Suppressor macrophage (primary cell): ENCODE measurements at places on chromosomes 7 and 10.

- DNase-seq, result no peak
Observed at GRCh38 chr7:65301007-65301406, 72.6 kb upstream of the ZNF92 start.

DNA sequence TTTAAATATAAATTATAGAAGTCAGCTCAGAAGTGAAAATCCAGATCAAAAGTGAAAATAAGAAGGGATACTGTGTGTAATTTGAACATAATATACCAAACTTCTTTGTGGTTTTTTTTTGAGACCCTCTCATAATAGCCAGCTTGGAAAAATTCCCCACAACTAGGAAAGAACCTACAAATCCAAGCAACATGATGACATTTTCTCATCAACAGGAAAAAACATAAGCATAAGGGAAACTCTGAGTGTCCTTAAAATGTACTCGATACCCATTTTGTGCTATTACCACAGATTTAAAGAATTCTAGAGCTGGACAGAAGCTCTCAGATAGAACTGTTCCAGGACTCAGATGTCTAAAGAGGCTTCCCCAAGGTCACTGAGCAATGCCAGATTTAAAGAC is 214.8 kb upstream of the KLF14 start:
- DNase-seq, result no peak

- DNase-seq, result no peak
Observed at GRCh38 chr7:131487217-131487616, 69.2 kb downstream of the PODXL start.

- DNase-seq, result peak; percentile 65
Observed at GRCh38 chr10:28291881-28292297, 11.0 kb downstream of the MPP7 start.

GRCh38 chr7:158405324-158405723 is 182.3 kb downstream of the PTPRN2 start:
- no peak for DNase-seq

- no peak for DNase-seq
Observed at GRCh38 chr7:159032753-159033472, 111.8 kb downstream of the VIPR2 start.

- no peak for DNase-seq
Observed at GRCh38 chr7:151954866-151955820, 1.1 kb upstream of the GALNTL5 start.

DNA sequence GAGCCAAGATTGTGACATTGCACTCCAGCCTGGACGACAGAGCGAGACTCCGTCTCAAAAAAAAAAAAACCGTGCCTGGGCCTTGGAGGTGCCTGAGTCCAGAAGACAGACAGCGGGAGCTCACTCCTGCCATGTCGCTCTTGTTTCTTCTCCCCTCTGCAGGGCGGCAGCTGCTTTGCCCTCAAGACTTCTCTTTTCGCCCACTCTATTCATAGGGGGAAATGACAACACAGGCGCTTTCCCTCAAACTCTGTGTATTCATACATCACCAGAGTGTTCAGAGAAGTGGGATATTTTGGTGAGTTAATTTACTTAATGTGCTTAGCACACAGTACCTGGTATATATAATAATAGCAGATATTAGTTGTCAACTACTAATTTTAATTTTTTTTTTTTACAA is 44.5 kb downstream of the FOXK1 start:
- peak; percentile 85 for DNase-seq

GRCh38 chr7:26515314-26515842 is 223.7 kb downstream of the SNX10 start:
- no peak for DNase-seq

DNA sequence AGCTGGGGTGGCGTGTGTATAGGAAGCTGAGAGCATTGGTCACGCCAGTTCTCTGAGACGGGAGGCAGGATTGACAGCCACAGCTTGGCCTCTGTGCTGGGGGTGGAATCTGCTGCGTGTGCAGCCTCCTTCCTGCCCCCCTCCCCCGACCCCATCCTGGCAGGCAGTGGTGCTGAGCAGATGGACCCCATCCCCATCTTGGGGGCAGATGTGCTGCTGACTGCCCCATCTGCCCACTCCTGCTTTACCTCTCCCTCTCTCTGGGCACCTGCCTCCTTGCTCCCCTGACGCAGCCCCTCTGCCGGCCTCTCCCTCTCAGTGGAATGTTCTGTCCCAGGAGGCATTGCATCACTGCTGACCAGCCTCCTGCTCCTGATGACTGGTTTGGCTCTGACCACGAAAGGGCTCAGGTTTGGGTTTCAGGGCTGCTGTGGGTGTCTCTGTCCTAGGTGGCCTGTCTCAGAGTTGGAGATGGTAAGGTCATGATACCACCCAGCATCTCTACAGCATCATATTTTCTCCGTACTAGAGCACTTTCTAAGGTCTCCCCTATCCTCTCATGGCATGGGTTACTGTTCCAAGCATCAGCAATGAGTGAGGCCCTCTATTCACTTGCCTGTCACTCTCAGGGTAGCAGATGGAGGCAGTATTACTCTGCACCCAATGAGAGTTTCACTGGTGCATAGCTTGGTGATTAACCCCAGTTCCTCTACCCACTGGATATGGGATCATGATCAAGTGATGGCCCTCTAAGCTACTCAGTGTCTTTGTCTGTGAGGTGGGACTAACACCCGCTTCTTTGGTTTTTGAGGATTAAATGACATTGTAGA is 81.9 kb downstream of the RBM20 start:
- no peak for DNase-seq

GRCh38 chr10:24035761-24036160 is 173.2 kb upstream of the KIAA1217 start:
- no peak for DNase-seq

DNA sequence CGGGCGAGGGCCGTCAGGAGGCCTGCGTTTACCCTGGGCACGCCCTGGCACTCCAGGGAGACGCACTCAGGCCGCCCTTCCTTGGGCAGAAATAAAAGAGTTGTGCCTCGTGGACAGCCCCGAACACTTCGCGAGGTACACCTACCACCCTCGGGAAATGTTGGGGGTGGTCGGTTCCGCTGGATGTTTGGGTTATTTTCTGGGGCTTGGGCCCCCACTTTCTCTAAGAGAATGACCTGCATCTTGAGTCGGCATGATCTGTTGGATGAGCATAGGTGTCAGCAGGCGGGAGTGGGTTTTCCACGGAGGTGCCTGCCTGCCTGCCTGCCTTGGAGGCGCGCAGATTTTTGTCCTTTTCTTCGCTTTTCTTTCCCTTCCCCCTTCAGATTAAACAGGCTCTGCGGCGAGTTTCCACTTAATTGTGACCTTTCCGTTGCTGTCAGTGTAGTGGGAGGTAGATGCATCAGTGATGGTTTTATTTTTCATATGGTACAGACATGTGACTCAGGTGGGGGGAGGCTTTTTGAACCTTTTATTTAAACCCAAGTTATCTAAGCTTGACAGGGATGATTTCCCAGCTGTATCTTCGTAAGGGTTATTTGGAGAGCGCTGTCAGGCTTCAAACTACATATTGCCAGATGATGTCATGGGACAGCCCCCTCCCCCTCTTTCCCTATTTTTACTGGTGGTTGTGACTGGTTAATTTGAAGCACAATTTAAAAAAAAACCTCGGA is 661 bp downstream of the HECTD2 start:
- peak; percentile 34 for DNase-seq
